GM23338 (cell line): ENCODE measurements at places on chromosomes 7 and 10.

DNA sequence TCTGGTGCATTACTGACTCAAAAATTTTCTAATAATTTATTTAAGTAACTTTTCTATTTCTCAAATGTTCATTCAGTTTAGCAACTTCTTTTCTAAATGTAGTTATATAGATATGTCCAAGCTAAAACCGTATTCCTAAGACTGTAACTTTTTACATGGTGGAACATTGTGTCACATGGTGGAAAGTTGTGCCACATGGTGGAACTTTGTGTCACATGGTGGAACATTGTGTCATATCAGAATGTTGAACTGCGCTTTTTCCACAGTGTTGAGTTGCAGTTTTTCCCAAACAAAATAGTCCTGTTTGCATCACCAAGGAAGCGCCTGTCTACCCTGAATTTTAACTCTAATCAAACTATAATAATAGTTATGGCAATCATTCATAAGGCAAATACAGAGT is 109.3 kb downstream of the ANKRD30A start:
- DNase-seq = no peak

DNA sequence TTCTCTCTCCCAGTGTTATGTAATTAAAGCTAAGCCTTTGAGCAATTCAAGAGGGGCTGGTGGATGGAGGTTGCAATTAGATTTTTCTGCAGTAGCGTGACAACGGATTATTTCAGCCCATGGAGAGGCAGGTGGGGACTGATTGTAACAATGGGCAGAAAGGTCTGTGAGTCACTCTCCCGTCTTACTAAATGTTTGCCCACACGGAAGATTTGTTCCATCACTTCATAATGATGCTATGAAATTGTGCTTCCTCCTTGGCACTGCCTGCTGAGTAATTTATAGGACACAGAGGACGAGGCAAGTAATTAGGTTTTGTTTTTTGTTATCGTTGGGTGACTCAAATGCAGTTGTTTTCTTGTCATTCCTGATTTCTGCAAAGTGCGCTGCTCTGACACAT is 594.5 kb upstream of the DPP6 start:
- DNase-seq = no peak

GRCh38 chr7:92360387-92360786 is 86.9 kb upstream of the GATAD1 start:
- no peak for DNase-seq

DNA sequence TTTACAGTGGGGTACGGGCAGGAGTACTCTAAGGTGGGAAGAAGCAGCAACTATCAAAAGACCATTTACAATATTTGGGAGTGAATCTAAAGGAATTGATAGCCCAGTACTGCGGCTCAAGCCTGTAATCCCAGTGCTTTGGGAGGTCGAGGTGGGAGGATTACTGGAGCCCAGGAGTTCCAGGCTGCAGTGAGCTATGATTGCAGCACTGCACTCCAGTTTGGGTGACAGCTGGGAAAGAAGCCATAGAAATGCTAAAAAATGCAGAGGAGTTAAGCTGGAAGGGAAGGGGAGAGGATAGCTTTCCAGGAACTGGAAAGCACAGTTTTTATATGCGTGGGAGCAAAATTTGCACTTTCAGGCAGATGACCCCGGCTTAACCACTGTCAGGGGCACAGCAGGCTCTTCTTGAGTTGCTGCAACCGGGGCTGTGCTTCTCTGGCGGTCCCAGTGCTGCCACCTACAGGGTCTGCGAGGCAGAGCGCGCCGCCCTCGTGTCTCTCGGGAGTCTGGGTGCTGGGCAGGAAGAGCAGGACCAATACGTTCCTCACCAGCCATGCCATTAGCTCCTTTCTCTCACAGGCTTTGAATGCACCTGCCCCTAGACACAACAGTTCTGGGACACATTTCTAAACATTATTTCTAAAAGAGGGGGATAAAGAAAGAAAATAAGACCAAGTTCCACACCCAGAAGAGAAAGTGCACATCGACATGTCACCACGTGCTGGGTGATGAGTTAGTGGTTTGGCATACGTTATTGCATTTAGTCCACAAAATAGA is 10.1 kb upstream of the BMPER start:
- DNase-seq = peak; percentile 89

DNA sequence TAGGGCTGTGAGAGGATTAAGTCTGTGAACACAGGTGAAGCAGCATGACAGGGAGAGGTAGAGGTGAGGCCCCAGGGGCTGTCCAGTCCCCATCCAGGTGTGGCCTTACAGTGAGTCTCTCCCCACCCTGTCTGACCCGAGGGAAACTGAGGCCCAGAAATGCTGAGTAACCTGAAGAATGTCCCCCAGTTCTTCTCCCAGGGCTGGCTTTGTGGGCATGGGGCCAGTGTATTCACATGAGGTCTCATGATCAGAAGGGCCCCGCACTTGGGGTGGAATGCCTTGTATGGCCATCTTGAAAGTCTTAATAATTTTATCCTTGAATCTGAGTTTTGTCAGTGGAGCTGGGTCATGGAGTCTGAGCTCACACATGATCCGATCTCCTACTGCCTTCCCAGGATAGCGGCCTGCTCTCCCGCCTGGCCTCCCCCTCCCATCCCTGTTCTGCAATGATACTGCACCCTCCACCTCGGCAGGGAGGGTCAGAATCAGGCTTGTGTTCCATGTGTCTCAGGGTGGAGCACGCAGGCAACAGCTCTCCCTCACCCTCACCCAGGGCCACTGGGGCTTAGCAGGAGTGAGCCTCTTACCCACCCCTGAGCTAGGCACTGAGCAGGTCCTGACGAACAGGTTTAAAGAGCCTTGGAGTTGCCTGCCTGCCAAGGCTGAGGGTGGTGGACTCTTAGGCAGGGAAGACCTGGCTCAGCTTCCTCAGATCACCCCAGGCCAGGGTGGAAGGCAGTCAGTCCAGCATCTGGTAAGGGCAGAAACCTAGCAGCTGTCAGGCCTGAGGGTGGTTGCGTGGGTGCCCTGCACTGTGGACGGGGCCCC is 41.4 kb upstream of the NPFFR1 start:
- no peak for DNase-seq

DNA sequence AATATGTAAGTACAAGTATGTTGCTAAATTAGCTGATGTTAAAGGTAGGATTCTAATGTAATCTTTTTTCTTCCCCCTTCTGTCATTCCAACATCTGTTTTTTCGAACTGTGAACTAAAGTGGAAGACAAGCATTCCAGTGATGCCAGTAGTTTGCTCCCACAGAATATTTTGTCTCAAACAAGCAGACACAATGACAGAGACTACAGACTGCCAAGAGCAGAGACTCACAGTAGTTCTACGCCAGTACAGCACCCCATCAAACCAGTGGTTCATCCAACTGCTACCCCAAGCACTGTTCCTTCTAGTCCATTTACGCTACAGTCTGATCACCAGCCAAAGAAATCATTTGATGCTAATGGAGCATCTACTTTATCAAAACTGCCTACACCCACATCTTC is 62.7 kb downstream of the WAC start:
- no peak for DNase-seq

- DNase-seq = no peak
Measured at GRCh38 chr10:105843786-105844185, 1202.7 kb downstream of the SORCS3 start.

DNA sequence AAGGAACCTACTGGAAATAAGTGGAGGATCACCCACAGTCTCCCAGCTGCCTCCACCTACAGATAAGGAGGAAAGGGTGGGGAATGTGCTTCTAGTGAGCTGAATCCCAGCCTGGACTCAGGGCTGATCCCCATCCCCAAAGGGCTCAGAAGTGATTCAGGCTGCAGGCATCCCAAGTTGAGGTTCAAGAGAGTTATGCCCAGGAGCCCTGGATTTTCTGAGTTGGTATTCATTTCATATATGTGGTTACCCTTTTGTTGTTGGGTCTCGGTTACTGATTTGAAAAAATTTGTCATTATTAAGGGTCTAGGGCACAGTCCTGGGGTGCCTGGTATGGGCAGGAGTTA is 30.0 kb upstream of the SRGN start:
- DNase-seq = no peak

DNA sequence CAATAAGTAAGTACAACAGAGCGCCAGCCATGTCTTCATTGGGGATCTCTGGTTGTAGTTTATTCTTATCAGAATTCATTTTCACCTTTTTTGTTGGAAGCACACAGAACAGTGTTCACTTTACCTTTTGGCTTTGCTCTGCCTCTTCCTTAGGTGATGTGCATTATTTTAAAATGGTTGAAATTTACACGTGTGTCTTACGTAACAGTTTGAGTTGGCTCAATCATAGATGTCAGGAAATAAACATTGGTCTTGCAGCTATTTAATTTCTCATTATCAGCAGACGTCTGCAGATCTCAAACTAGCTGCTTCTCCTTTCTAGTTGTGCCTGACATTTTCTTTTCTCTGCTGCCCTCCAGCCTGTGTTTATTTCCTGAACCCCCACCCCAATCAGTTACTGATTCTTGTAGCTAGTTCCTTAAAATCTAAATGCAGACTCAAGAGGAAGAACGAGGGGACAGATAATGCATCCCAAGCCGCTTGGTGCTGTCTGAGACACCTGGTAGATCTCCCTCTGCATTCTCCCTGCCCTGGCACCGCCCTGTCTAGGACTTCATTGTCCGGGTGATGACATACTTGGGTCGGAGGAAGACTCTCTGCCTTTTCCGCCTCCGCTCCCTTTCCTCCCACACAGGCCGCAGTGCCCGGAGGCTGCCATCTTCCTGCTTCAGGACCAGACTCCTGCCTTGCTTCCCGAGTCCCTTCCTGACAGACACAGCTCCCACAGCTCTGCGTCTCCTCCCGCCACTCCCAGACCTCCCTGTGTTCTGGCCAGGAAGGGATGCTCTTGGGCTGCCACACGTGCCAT is 108.2 kb downstream of the ANKRD61 start:
- no peak for DNase-seq

GRCh38 chr7:112080441-112080840 is 125.8 kb downstream of the DOCK4 start:
- DNase-seq = no peak

DNA sequence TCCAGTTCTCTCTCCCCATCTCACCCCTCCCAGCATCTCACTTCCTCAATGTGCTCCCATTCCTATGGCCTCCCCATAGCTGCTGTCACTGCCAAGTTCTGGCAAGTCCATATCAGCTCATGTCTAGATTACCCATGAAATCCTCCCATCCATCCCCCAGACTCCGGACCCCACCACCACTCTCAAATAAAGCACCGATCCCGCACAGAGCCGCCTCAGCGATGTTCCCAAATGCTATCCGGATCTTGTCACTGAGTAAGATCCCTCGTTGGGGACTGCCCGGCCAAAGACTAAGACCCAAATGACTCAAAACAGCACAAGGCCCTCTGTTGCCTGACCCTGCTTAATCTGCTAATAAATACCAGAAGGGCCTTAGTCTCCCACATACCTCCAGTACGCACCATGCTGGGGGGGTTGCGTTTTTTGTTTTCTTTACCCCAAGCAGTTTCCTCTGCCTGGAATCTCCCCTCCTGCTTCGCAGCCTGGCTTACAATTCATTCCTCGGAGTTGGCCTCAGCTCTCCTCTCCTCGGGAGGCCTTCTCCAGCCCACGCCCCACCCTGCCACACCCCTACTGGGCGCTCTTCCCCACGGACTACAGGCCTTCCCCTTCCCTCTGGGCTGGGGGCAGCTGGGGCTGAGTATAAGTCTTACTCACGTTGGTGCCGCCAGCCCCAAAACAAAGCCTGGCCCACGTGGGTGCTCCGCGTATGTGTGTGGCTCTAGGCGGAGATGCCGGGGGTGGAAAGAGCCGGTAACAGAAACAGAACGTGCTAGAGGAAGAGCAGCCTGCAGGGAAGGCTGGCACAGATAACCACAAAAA is 1.8 kb upstream of the DUSP5 start:
- DNase-seq = peak; percentile 62

- DNase-seq = no peak
Measured at GRCh38 chr7:134339475-134339874, 22.7 kb upstream of the SLC35B4 start.

- DNase-seq = peak; percentile 90
Measured at GRCh38 chr7:18495412-18496340, at the start of gene HDAC9. TSS of gene HDAC9 (plus strand) at chr7:18495749. CDS start at chr7:18496303, 554 bp downstream.

DNA sequence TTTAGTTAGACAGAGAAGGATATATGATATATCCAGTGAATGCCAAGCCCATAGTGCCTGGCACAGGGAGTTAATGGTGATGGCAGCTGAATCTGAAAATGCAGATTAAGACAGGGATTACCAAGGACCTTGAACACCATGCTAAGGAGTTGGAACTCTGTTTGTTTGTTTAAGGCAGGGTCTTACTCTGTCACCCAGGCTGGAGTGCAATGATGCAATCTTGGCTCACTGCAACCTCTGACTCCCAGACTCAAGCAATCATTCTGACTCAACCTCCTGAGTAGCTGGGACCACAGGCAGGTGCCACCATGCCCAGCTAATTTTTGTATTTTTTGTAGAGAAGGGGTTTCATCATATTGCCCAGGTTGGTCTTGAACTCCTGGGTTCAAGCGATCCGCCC is 1.6 kb downstream of the AKR1D1 start:
- no peak for DNase-seq

GRCh38 chr10:59227136-59227673 is 50.8 kb downstream of the PHYHIPL start:
- DNase-seq = peak; percentile 40

GRCh38 chr10:131071721-131072120 is 239.8 kb downstream of the TCERG1L start:
- DNase-seq = no peak
